ENCODE measurements at places on chromosomes 16 and 17. TPM values are rescaled to one million over a fixed set of nuclear protein-coding genes. Genes with fewer than 3 reads are reported as not detected.

Gene PYDC1
- polyA plus RNA-seq = 0.30 TPM

Gene PRMT7
- polyA plus RNA-seq = 55.8 TPM

Gene USP10
- 139 TPM for polyA plus RNA-seq

DNA sequence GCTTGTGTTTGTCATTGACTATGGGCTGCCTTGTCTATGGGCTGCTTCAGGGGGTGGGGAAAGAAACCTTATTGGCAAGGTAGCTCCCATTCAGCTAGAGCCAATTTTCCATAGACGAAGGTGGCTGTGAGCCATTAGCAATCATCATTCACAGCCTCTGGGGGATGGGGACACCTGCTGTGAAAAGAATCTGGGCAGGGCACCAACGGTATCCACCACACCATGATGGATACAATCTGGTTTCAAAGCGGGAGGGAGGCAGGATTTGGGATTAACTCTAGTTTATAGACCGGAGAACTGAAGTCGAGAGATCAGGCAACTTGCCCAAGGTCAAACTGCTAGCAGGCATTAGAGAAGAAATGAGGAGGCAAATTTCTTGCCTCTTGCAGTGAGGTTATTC, 182.3 kb downstream of the SHISA9 start:
- DNase-seq = no peak

DNA sequence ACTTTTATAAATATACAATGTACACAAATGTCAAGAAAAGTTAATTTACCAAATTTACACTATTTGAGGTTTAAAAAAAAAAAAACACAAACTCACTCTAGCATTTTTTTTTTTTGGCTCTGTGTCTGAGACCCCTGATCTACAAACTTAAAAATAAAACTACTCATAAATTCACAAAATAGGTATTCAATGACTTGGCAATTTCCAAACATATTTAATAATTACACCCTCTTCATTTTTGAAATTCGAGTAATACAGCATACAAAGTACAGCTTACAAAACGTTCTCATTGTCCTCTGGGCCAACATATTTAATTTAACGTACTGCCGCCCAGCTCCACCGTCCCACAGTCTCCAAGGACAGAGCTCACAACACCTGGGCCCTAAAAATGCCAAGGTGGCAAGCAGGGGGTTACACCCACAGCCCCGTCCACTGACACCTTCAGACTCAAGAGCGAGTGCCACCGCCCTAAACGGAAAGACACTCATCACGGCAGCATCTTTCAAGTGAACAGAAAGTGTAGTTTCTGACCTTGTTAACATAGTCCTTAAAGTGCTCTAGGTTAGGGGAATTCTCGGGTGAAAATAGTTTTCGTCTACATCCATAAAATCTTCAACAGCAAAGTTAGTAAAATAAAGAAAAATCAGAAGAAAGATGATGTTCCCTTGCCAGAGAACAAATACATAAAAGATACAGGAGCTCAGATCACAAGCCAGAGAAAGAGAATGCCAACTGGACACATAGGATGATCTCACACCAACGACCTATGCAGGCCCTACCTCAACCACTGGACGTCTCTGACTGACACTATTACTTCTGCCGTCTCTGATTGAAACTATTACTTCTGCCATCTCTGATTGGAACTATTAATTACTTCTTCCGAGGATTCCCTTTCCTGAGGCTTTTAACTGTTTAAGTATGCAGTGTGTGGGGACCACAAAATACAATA, 4.2 kb downstream of the ADCY9 start:
- DNase-seq = no peak

- peak; percentile 22 for DNase-seq
Observed at GRCh38 chr16:88512728-88513696, 57.2 kb upstream of the ZC3H18 start.

DNA sequence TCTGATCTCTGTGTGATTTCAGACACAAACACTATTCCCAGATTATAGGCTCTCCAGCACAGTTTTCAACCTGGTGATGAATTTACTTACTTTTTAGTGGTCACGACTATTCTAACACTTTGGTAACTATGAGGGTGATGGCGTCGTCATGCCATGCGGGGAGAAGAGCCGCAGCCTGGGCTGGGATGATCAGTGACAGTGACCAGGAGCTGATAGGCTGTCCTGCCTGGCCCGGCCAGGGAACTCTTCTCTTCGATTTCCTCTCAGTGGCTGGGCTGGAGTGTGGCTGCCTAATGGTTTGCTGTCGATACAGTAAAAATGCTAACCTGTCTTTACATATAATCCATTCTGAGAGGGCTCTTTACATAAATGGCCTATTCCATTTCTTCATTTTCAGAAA, 113.1 kb downstream of the IRX3 start:
- DNase-seq = no peak

GRCh38 chr17:18002171-18002570, 29.5 kb downstream of the DRC3 start:
- peak; percentile 4 for DNase-seq

GRCh38 chr16:86755571-86756006, 177.2 kb downstream of the FOXL1 start:
- DNase-seq = peak; percentile 93

DNA sequence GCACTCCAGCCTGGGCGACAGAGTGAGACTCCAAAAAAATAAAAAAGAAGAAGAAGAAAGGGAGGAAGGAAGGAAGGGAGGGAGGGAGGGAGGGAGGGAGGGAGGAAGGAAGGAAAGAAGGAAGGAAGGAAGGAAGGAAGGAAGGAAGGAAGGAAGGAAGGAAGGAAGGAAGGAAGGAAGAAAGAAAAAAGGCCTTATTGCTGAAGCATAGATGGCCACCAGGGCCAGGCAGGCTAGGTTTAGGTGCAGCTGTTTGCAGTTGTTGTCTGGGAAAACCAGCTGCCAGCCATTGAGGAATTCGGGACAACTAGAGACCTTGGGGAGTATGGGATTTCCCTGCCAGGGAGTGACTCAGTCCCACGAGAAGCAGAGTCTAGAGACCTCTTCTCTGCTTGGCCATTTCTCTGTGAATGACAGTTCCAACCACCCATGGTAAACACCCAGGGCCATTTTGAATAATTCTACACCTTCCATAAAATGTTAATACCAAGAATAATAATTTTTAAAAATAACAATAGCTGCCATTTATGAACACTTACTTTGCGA, 31.0 kb downstream of the SCNN1B start:
- DNase-seq = no peak

DNA sequence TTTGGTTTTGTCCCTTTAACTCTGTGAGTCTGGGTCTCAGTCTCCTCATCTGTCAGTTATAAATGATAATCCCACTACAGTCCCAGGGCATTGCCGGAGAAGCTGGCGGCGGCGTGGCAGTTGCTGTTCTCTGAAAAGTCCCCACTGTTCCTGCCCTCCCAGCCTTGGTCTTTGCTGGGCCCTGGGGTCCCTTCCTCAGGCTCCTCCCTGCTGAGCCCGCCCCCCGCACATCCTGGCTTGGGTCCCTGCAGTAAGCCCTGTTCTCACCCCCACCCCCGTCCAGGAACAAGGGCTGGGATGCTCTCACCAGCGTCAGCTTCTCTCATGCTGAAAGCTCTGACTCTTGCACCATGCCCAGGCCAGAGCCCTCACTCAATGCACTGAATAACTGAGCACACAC, 35.3 kb upstream of the PEMT start:
- DNase-seq = no peak

DNA sequence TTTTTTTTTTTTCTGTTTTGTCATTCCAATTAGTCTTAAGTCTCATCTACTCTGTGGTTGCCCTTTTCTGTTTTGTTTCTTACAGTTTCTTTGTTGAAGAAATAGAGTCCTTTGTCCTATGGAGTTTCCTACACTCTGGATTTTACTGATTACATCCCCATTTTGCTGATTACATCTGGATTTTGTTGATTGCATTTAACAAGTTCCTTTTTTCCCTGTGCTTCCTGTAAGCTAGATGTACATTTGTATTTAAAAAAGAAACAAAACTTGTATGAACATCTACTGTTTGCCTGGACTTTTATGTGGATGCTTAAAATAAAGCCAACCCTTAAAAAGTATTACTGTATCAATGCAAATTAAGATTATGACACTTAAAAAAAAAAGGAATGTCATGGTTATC, 147.6 kb downstream of the CHD9 start:
- DNase-seq = no peak

- DNase-seq = peak; percentile 55
Observed at GRCh38 chr17:69853541-69854224, 221.3 kb upstream of the KCNJ16 start.

DNA sequence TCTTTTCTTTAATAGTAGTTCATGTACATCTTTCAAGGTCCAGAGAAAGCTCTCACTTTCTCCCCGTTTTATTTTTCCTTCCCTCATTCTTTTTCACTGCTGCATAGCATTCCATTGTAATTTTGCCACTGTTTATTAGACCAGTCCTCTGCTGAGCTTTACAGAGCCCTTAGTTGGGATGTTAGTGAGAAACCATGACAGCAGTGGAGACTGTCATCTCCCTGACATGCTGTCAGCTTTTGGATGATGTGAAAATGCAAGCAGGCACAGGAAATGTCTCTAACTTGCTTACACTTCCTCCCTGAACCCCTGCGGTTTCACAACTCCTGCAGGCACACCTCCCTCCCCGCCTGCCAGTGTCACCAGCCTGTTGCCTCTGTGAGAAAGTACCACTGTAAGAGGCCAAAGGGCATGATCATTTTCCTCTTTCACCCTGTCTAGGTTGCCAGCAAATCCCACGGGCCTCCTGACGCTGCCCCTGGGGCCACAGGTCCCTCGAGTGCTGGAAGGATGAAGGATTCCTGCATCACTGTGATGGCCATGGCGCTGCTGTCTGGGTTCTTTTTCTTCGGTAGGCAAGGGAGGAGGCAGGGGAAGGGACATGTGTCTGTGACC, at the start of gene ITGAL:
TSS of gene ITGAL (plus strand) at position 415 of the 615 bp plus-strand sequence. CDS start at position 511, 96 bp downstream.
- DNase-seq = no peak

GRCh38 chr17:77227461-77228240, 86.9 kb downstream of the SEC14L1 start:
- DNase-seq = no peak

- no peak for DNase-seq
Observed at GRCh38 chr17:42337442-42337841, 49.1 kb downstream of the STAT5A start.

GRCh38 chr16:31375231-31375630, 17.9 kb upstream of the ITGAD start:
- DNase-seq = no peak

DNA sequence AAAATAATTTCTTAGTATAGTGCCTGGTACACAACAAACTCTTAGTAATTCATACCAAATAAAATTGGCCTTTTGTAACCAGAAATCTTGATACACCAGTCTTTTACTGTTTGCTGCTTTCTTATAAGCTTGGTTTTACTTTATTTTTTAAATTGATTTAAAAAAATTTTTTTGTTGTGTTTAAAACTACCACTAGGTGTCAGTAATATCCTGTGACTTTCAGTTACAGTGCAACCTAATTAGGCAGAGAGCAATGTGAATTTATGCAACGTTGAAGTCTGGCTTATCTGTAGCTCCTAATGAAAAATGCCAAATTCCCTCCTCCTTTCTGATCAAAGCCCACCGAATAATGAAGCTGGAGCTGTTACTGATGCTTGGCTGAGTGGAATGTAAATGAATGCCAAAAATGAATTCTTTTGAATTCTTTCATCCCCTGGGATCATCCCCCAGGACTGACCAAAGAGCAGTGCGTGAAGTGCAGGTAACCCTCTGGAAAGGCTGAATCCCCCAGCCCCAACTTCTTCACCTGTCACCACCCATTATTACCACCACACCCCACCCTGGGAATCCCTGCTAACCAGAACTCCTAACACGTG, 3.8 kb downstream of the ERCC4 start:
- peak; percentile 55 for DNase-seq

- no peak for DNase-seq
Observed at GRCh38 chr17:49440581-49440980, 25.9 kb upstream of the PHB1 start.

DNA sequence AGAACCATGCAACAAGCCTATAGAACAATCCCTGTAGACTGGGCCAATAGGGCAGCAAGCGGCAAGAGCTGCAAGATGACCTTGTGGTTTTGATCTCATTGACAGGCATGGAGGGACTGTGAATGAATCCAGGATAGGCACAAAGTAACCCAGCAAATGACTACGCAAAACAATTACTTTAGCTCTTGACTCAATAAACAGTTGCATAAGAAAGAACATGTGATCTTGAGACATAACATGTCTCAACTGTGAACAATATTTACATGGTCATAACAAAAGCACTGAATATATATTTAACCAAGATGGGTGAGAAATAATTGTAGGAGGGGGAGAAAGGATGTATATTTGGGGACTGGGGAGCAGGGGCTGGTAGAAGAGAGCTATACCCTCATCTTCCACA, 313.7 kb upstream of the CDH5 start:
- no peak for DNase-seq

DNA sequence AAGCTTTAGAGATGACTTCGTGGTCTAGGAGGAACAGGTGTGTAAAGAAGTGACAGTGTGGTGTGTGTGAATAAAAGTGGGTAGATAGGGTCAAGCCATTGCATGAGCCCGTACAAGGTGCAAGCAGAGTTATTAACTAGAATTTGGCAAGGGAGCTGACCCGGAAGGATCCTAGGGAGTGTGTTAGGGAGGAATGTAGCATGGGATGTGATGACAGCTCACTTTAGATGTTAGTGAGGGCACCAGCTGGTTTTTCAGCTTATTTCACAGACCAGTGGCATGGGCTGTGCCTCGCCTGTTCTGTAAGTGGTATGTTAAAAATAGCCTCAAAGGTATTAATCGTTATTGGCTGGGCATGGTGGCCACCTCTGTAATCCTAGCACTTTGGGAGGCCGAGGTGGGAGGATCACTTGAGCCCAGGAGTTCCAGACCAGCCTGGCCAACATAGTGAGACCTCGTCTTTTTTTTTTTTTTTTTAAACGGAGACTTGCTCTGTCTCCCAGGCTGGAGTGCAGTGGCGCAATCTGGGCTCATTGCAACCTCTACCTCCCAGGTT, 8.3 kb downstream of the ANKRD40CL start:
- DNase-seq = peak; percentile 8

- DNase-seq = no peak
Observed at GRCh38 chr17:4098521-4099209, 44.2 kb downstream of the ZZEF1 start.

GRCh38 chr17:69445132-69445531, 30.6 kb downstream of the MAP2K6 start:
- no peak for DNase-seq

- DNase-seq = peak; percentile 24
Observed at GRCh38 chr17:46045639-46046038, 46.6 kb downstream of the STH start.

- DNase-seq = no peak
Observed at GRCh38 chr17:72692676-72693075, 399.8 kb downstream of the SLC39A11 start.

DNA sequence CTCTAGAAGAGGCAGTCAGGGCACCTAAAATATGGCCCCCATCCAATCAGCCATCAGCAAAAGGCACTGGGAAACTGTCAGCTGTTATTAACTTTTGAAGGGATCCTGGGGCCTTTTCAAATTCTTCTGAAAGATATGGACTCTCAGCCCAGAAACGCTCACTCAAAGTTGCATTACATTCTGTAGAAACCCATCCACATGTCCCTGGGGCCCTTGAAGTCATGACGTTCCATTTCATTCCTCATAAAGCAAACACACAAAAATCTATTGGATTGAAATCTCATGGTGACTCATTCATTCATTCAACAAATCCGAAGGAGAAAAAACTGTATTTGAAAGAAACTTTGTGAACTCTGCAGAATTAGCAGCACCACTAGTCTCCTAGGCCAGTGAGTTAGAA, 215.3 kb downstream of the C16orf95 start:
- DNase-seq = no peak
